ENCODE measurements at places on chromosomes 16 and 17. TPM values are rescaled to one million over a fixed set of nuclear protein-coding genes. Genes with fewer than 3 reads are reported as not detected.

DNA sequence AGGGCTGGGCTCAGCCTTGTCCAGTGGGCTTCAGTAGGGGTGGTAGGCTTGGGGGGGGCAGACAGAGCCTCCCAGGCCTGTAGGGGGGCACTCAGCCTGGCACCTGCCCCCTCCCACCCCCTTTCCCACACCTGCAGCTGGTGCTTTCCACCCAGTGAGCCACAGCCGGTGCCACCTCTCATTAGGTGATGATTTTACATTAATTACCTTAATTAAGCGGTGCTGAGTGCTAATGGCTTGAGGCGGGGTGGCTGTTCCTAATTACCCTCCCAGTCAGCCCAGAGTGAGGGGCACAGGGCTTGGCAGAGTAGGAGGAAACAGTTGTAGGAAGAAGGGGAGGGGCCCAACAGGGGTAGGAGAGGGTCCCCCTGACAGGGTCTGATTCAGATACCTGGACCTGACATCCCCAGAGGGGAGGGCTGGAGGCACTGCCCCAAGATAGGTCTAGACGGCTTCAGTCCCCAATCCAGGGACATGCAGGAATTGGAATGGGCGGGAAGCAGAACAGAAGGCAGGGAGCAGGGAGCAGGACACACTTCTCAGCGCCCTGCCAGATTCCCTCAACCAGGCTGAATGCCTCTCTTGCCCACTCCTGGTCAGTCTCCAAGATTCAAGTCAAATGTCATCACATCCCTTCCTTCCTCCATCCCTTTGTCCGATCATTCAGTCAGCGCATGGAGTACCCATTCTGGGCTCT, 26.5 kb upstream of the PHF12 start:
- DNase-seq = no peak

GRCh38 chr16:70610273-70611223, 35.8 kb upstream of the IL34 start:
- DNase-seq = no peak

Gene GDPD3
- total RNA-seq = 0.83 TPM

GRCh38 chr17:33628500-33629346, 335.6 kb upstream of the ASIC2 start:
- no peak for DNase-seq

Gene GNGT2
- not detected for total RNA-seq

DNA sequence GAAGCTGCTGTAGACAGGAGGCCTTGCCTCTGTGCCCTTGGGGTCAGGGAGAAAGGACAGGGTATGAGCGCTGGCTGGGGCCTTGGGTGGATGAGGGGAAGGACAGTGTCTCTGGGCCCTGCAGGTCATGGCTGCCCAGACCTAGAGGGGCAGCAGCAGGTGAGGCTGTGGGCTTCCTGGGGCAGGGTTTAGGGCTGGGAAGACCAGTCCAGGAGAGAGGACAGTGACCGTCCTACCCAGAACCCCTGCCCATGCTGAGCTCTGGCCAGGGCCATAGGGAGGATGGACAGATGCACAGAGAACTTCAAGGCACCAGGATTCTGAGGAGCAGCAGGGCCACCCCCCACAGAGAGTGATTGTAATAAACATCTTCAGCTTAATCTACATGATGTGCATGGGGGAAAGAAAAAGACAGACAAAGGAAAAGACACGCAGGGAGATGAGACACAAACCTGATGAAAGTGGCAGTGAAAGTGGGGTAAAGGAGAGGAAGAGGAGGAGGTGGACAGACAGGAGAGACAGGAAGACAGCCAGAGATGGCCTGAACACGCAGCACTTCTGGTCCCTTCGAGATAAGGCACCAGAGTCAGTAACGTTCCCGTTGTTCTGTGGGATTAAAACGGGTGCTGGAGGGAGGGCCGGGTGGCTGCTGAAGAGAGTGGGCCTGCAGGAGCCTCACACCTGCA, 17.5 kb downstream of the FLOT2 start:
- no peak for DNase-seq

GRCh38 chr16:69644790-69645189, 79.0 kb downstream of the NFAT5 start:
- no peak for DNase-seq

Gene WDR45B
- total RNA-seq = 90.8 TPM

DNA sequence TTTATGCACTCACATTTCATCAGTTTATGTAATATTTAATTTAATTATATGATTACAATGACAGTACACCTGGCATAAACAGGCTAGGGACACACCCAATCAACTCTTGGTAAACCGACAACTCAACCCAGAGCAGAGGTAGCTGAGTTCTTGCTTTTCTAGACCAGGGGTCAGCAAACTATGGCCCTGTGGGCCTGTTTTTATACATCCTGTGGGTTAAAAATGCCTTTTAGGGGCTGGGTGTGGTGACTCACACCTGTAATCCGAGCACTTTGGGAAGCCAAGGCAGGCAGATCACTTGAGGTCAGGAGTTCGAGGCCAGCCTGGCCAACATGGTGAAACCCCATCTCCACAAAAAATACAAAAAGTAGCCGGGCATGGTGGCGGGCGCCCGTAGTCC, 99.2 kb upstream of the TMEM97 start:
- peak; percentile 35 for DNase-seq

Gene NOD2
- total RNA-seq = 0.80 TPM

Gene SHMT1
- total RNA-seq = 20.0 TPM

Gene CCL3
- total RNA-seq = not detected

GRCh38 chr16:21263640-21264570, 14.2 kb downstream of the CRYM start:
- no peak for DNase-seq

GRCh38 chr16:64445245-64445644, 676.6 kb downstream of the CDH11 start:
- no peak for DNase-seq

Gene CD300LB
- total RNA-seq = not detected

Gene TEX19
- 0.06 TPM for total RNA-seq

DNA sequence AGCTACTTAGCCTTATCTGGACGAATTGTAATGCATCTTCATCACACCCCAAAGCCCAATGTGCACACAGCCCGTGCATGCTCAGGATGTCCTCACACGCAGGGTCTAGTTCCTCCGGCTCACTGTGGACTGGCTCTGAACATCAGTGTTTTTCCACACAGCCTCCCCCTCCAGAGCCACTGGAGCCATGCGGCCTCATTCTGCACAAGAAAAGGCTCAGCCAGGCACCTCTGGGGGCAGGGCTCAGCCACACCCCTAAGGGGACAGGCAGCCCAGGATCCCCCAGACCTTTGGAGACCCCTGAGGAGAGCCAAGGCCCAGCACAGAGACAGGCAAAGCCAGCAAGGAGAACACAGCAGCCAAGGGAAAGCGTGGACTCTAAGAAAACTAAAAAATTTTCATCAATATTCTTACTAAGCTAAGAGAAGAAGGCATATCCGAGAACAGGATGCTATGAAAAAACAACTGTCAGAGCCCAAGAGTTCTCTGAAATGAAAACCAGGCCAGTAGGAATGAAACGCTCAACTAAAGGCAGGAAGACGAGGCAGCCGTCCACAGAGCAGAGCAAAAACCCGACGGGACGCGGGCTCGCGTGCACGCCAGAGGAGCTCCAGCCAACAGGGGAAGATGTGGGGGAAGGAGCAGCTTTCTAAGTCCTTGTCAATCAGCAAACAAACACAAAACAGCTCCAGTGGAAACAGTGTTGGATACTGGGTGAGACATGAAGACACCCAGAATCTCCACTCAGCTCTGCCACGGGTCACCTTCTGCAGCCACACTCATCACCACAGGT, 34.5 kb downstream of the MAP1LC3B start:
- no peak for DNase-seq

- peak; percentile 91 for DNase-seq
Observed at GRCh38 chr16:67241008-67241900, 6.0 kb downstream of the FHOD1 start.

DNA sequence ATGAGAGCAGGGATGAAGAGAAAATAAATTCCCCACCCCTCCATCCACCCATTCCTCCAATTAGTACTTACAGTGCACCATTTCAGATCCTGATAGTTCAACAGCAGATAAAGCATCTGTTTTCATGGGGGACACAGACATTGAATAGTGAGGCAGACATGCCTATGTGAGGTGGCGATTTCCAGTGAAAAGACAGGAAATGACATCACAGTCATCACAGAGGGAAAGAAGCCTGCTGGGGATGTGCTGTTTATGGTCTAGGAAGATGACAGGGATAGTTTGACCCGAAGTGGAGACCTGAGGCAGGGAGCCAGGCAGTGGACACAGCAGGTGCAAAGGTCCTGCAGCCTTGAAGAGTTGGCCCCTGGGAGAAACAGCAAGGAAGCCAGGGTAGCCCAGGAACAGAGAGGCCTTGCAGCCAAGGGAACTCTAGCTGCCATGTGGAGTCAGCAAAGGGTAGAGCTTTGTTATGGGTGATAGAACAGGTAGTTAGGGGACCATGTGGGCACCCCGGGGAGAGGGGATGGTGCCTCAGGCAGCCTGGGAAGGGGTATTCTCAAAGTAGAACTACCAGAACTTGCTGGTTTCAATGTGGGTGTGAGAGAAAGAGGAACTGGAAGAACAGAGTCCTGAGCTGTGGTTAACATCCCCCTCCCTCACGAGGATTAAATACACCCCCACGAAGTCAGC, 256.6 kb downstream of the CPPED1 start:
- no peak for DNase-seq

Gene BOLA2
- 15.6 TPM for total RNA-seq

DNA sequence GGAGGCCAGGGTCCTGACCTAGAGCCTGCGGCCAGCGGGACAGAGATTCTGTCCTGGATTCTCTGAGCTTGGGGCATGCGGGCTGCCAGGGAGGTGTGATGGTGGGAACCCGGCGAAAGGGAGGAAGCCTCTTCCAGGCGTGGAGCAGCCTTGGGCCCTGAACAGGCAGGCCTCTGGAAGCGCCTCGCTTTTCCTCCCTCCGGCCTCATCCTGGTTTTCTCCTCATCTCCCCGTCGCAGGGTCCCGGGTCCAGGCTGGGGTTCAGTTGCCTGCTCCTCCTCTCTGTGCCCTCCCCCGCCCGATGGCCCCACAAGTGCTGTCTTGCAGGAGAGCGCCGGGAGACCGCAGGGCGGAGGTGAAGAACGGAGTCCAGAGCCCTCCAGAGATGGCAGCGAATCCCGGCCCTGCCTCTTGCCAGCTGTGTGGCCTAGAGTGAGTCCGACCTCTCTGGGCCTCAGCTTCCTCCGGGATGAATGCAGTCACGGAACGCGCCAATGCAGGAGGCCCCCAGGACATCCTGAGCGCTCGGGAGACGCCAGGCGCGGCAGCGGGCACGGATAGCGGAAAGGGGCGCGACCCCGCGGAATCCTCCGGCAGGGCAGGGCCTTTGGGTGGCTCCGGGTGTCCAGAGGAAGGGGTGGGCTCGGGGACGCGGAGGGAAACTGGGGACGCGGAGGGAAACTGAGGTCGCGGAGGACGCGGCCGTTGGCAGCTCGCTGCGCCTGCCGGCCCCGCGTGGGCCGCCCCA, 553 bp upstream of the RAB11FIP4 start:
- no peak for DNase-seq

DNA sequence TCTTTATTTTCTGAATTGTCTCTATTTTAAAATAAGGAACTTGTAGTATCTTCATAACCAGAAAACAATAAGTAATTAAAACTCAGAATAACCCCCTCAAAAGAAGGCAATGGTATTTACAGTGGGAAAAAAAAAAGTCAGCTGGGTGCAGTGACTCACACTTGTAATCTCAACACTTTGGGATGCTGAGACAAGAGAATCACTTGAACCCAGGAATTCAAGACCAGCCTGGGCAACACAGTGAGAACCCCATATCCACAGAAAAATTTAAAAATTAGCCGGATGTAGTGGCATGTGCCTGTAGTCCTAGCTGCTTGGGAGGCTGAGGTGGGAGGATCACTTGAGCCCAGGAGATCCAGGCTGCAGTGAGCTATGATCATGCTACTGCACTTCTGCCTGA, 33.5 kb downstream of the ADAM11 start:
- DNase-seq = peak; percentile 41

GRCh38 chr16:67842509-67843342, 606 bp downstream of the THAP11 start:
- DNase-seq = peak; percentile 53

DNA sequence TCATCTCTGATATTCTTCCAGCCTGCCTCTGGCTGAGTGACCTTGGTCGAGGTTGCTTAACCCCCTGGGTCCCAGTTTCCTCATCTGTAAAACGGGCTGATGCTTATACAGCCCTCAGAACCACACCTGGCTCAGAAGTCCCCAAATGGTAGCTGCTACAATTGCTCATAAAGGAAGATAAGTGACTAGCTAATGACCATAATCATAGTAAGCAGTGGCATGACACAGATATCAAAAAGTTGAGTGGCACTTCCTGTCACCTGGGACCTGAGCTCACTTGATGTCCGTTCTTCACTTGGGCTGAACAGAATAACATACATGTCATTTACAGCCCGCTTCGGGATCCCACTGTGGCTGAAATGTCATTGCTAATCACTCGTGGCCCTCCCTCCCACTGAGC, 1.8 kb downstream of the MGRN1 start:
- DNase-seq = no peak

- DNase-seq = peak; percentile 40
Observed at GRCh38 chr17:67289181-67289876, 44.3 kb upstream of the HELZ start.

DNA sequence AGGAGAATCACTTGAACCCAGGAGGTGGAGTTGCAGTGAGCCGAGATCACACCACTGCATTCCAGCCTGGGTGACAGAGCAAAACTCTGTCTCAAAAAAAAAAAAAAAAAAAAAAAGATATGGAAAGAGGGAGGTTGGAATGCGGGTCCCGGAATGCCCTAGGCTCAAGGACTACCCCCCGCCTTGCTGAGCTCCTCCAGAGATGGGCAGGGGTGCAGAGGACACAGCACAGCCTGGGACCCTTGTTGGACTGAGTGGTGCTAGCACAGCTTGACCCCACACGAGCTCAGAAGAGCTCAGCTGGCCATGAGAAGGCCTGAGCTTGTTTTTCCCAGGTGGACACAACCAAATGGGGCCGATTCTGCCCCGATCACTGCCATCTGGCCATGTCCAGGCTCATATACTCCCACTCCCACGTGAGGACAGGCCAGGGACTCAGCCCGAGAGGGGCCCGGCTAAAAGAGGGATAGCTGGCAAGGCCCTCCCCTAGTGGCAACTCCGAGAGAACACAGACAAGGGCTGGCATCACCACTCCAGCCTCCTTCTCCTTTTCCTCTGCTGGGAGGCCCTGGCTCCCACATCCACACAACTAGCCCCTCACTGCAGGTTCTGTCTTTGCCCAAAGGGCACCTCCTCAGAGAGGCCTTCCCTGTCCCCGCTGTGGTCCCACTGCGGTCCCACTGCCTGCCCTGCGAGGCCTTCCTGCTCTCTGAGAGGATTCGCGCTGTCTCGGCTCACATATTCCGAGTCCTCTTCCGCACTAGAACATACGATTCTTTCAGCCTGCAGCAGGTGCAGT, 11.0 kb downstream of the SGCA start:
- DNase-seq = no peak

Gene HAP1
- not detected for total RNA-seq

- DNase-seq = no peak
Observed at GRCh38 chr17:83088909-83089308, 9.5 kb downstream of the METRNL start.

- DNase-seq = no peak
Observed at GRCh38 chr16:20850981-20851380, 44.7 kb downstream of the REXO5 start.
